Tibial artery (tissue), 4 donors: ENCODE measurements at places on chromosomes 13 and 19.

DNA sequence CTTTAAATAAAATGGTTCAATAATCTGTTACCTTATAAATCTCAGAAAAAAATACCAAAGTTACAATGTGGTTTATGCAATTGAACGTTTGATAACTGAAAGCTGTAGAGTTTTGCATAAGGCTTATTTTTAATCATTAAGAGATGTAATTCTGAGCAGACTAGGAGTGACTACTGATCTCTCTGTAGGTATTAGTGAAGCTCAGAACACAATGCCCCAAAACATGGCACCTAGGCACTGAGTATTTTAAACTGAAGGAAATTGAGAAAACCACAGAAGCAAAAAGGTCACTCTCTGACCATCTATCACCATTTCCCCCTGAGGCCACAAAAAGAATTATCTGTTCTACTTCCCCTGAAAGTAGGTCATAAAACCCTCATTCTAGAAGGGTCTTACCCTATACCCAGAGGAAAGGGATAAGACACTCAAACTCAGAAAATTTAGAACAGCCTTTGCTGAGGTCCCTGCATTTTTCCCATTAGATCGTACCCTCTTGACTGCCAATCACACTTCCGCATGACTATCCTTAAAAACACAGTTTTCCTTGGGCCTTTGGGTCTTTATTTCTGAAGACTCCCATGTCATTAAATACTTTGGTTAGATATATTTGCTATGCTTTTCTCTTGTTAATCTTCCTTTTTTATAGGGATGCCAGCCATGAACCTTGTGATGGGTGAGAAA is 158.1 kb downstream of the PCDH9 start:
- H3K27ac ChIP-seq: no peak overlapping the region
- no peak overlapping the region for H3K4me3 ChIP-seq
- DNase-seq: no peak
- H3K27me3 ChIP-seq: no peaks in the 10 kb centered on the region

DNA sequence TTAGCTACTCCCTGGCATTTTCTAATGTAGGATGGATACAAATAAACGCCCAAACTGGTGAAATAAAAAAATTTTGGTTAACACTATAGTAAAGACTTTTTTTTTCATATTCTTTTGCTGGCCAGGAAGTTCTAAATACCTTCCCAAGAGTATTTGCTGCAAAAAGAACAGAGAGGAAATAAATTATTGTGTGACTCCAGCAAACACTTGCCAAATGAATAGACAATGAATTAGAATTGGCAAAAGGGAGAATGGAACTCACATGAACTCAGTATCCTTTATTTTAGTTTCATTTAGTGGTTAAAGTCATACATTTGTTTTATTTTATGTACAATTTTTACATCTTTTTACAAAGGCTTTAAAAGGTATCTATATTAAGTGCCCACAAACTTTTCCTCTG is 58.1 kb downstream of the LACC1 start:
- no peak overlapping the region for H3K27ac ChIP-seq
- H3K4me3 ChIP-seq: no peak overlapping the region
- no peaks in the 10 kb centered on the region for H3K4me1 ChIP-seq
- DNase-seq: no peak

DNA sequence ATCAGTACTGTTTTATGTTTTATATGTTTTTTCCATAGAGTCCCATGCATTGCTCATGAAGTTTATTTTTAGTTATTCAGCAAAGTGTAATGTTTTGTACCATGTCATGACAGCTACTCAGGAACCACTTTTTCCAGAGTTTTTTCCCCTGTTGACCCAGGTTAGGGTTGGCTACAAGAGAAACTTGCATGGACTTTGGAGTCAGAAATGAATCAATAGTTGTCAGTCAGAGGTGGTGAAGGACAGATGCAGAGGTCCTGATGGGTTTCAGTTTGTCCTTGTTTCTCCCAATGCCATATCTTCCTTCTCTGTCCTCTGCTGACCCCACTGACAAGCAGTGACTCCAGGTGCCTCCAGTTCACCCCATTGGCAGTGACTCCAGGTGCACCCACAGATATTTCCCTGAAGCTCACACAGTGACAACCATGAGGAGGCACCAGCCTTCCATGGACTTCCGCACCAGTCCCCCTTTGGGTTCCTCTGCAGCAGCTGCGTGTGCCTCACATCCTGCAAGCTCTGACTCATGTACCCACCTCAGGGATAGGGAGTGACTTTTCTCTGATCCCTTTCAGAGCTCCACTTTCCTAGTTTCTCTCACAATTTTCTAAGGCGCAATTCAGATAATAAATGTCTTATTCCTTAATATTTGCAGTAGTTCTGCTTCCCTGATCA is 92.1 kb downstream of the AKAP11 start:
- no peaks in the 10 kb centered on the region for H3K36me3 ChIP-seq
- no peak for DNase-seq
- no peak overlapping the region for H3K27ac ChIP-seq

- no peak overlapping the region for H3K4me3 ChIP-seq
- no peak for DNase-seq
- H3K27me3 ChIP-seq: no peaks in the 10 kb centered on the region
- peaks cover 19% of the 10 kb centered on the region for H3K4me1 ChIP-seq
- peak overlapping the region; percentile 89 for H3K27ac ChIP-seq
- no peaks in the 10 kb centered on the region for H3K36me3 ChIP-seq
These were observed 40.5 kb upstream of the RCBTB2 start for GRCh38 chr13:48573213-48574007.

DNA sequence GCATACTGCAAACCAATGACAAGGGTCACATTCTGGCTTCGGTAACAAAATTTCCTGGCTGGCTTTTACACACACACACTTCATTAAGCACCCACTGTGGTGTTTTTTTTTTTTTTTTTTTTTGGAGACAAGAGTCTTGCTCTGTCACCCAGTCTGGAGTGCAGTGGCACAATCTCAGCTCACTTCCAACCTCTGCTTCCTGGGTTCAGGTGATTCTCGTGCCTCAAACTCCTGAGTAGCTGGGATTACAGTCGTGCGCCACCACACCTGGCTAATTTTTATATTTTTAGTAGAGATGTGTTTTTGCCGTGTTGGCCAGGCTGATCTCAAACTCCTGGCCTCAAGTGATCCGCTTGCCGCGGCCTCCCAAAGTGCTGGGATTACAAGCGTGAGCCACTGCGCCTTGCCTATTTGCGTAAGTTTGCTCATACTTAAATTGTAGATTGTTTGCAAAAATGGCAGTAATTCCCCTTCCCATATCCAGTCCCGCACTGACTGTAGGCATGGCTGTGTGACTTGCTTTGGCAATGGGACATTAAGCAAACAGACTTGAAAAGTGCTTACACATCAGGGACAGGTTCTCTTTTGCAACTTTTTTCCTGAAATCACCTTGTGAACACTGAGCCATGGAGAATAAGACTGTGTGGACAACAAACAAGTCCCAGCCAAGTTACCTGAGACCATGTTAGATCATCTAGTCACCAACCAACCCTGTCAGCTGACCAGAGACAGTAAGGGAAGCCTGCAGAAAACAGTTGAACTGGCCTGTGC is 42.1 kb upstream of the EBPL start:
- no peaks in the 10 kb centered on the region for H3K36me3 ChIP-seq
- no peak overlapping the region for H3K4me3 ChIP-seq
- no peak overlapping the region for H3K27ac ChIP-seq
- no peak for DNase-seq

DNA sequence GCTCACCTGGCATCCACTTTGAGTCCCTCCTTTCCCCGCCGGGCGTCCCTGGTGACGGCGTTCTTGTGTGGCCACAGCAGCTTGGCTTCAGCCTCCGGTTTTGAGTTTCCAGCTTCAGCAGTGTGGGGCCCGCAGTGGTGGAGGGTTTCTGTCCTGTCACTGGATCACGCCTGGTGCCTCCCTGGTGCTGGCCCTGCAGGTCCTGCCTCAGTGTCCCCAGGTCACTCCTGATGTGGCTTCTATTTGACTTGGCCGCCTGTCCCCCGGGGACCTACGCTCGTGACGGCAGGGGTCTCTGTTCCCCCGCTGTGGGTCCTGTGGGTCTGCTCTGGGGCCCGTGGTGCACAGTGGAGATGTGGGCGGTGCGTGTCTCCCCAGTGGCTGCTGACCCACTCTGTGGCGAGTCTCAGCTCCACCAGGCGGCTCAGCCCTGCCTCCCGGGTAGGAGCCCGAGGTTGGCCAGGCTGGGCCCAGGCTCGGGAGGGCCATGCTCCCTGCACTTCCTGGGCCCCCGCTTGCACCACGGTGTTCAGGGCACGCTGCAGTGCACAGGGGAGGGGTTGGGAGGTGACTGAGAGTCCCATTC is 1.9 kb downstream of the ATP4B start:
- DNase-seq: peak; percentile 7
- H3K27me3 ChIP-seq: no peaks in the 10 kb centered on the region
- no peak overlapping the region for H3K27ac ChIP-seq
- no peaks in the 10 kb centered on the region for H3K36me3 ChIP-seq

- H3K4me1 ChIP-seq: peaks cover 28% of the 10 kb centered on the region
- no peaks in the 10 kb centered on the region for H3K36me3 ChIP-seq
- H3K4me3 ChIP-seq: no peak overlapping the region
- H3K27me3 ChIP-seq: no peaks in the 10 kb centered on the region
- peak; percentile 80 for DNase-seq
- no peak overlapping the region for H3K27ac ChIP-seq
These were observed 14.6 kb downstream of the RAB20 start for GRCh38 chr13:110546926-110547325.

DNA sequence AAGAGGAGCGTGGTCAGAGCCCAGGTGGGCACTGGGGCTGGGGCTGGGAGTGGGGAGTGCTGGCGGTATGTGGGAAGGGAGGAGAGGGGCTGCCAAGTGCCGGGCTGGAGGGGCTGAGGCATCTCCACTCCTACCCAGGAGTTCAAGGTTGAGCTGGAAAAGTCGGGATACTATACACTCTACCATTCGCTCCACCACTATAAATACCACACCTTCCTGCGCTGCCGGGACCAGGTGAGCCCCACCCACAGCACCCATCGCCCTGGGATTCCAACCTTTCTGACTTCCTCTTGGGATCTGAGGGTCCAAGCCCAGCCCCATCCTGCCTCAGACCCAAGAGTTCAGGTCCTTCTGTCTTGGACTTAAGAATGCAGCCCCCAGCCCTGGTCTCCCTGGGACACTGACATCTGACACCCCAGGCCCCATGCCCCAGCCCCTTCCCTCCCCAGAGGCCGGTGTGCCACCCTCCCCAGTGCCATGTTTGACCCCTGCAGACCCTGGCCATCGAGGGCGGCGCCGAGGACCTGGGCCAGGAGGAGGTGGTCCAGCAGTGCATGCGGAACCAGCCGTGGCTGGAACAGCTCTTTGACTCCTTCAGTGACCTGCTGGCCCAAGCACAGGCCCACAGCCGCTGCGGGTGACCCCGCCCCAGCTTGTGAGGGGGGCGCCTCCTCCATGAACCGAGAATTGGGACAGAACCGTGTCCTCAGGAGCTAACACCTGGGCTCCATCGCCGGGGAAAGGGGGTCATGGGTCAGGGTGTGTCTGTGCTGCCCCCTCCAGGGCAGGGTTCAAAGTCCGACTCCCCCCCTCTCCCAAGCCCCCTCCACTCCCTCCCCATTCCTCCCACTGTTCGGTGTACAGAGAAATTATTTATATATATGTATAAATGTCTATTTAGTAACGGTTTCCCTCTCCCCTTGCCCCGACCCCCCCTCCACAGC is 14.7 kb downstream of the RRAS start:
- H3K4me3 ChIP-seq: no peak overlapping the region
- H3K27me3 ChIP-seq: no peaks in the 10 kb centered on the region
- H3K36me3 ChIP-seq: peaks cover 61% of the 10 kb centered on the region
- H3K27ac ChIP-seq: no peak overlapping the region

GRCh38 chr13:43663474-43664090 is 123.2 kb downstream of the ENOX1 start:
- no peaks in the 10 kb centered on the region for H3K36me3 ChIP-seq
- no peak for DNase-seq
- peaks cover 15% of the 10 kb centered on the region for H3K4me1 ChIP-seq
- H3K4me3 ChIP-seq: no peak overlapping the region

GRCh38 chr19:12987781-12988180 is 7.5 kb upstream of the NFIX start:
- no peak overlapping the region for H3K27ac ChIP-seq
- DNase-seq: no peak

DNA sequence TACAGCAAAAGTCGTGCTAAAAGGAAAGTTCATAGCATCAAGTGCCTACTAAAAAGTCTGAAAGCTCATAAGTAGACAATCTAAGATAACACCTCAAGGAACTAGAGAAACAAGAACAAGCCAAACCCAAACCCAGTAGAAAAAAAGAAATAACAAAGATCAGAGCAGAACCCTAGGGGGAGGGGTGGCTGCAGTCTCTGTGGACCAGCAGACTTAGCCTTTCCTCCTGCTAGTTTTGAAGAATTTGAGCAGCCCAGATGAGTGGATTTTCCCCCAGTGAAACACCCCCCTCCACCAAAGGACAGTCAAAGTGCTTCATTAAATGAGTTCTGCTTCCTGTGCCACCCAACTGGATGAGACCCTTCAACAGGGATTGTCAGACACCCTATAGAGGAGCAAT is 2.6 kb upstream of the ZNF486 start:
- H3K4me1 ChIP-seq: peaks cover 11% of the 10 kb centered on the region
- DNase-seq: no peak
- H3K36me3 ChIP-seq: no peaks in the 10 kb centered on the region

- no peak overlapping the region for H3K27ac ChIP-seq
- H3K4me3 ChIP-seq: no peak overlapping the region
- no peaks in the 10 kb centered on the region for H3K27me3 ChIP-seq
- peaks cover 13% of the 10 kb centered on the region for H3K4me1 ChIP-seq
- no peaks in the 10 kb centered on the region for H3K36me3 ChIP-seq
These were observed 56.4 kb upstream of the STARD13 start for GRCh38 chr13:33341861-33342452.

GRCh38 chr19:5070930-5071329 is 102.0 kb downstream of the KDM4B start:
- no peak overlapping the region for H3K27ac ChIP-seq
- no peak for DNase-seq
- no peaks in the 10 kb centered on the region for H3K27me3 ChIP-seq
- H3K36me3 ChIP-seq: no peaks in the 10 kb centered on the region

- H3K4me3 ChIP-seq: no peak overlapping the region
- DNase-seq: no peak
- no peaks in the 10 kb centered on the region for H3K4me1 ChIP-seq
- no peaks in the 10 kb centered on the region for H3K27me3 ChIP-seq
These were observed 82.4 kb upstream of the STARD13 start for GRCh38 chr13:33367926-33368325.

DNA sequence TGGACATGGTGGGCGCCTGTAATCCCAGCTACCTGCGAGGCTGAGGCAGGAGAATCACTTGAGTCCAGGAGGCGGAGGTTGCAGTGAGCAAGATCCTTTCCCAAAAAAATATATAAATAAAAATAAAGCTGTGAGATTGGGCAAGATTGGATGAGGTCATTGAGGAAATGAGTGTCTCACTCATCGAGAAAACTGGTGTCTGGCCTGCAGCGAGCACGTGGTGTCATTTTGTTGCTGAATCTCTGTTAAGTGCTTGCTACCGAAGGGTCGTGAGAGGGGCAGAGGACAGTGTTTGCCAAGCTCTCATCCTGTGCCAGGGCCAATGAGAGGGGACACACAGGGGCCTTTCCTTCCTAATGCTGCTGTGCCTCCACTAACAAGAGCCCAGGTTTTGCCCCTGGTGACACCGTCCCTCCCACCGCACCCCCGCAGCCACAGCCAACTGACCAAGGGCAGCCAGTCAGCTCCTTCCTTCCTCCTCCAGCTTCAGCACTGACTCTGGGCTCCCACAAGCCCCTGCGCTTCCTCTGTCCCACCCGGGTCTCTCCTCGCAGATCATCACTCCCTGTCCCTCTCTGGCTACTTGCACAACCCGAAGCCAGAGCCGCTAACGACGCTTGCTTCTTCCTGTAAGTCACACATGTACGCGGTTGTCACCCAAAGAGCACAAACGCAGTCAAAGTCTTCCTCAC is 3.2 kb downstream of the POLD1 start:
- DNase-seq: no peak
- H3K4me3 ChIP-seq: no peak overlapping the region
- H3K4me1 ChIP-seq: peaks cover 17% of the 10 kb centered on the region
- H3K27ac ChIP-seq: no peak overlapping the region
- H3K36me3 ChIP-seq: peaks cover 3% of the 10 kb centered on the region
- H3K27me3 ChIP-seq: no peaks in the 10 kb centered on the region
